ENCODE measurements at places on chromosomes 2 and 18.

GRCh38 chr18:67211646-67212045 is 304.9 kb downstream of the DSEL start:
- DNase-seq: no peak

- DNase-seq: no peak
Measured at GRCh38 chr2:5594249-5594695, 97.9 kb upstream of the SOX11 start.

- no peak for DNase-seq
Measured at GRCh38 chr18:73150199-73150598, 282.4 kb upstream of the NETO1 start.

- DNase-seq: peak; percentile 52
Measured at GRCh38 chr2:156399950-156400705, 36.1 kb upstream of the GPD2 start.

DNA sequence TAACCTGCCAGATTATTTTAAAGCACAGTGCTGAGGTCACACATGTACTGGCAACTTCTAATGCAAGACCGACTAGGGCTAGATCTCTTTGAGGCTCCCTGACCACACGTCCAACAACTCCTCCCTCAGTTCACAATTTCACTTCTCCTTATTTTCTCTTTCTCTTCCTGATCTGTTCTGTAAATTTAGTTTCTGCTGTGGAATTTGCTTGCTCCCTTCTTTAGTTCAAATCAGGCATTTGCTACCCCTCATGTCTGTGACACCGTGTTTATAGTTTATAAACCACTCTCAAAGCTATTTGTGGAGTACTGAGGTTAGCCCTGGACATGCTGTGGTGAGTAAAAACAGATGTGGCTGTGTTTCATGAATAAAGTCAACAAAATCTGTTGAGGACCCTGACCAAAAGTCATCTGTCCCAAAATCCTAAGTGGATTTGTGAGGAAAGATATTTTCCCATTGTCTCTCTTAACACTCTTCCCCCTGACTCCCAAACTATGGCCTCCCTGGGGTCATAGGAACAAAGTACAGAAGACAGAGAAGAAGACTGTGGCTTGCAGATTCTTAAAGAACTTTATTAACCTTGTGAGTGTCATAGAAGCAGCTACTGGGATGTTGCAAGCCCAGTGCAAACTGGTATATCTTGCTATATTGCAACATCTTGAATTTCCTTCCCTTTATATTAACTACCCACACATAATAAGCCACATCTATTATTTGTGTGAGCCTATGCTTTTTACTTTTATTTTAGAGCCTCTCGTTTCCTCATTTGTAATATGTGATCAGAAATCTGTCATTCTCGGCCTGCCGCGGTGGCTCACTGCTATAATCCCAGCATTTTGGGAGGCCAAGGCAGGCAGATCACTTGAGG is 3.5 kb upstream of the NAGK start:
- no peak for DNase-seq

DNA sequence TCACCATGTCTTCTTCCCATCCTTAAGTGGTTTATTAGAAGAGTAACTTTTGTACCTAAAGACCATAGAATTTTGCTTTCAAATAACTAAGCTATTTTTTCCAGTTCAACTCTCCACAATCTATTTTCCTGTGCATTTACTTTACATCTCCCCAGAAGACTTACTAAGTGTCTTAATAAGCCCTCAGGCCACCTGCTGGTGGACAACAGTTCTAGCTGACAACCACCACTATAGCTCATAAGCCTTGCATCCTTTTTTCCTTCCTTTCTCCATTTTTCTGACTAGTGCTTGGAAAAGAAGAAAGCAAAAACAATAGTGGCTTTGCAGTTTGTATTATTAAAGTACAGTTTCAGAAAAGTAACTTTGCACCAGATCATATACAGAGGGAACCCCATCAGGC is 149.5 kb upstream of the TMEM200C start:
- no peak for DNase-seq

DNA sequence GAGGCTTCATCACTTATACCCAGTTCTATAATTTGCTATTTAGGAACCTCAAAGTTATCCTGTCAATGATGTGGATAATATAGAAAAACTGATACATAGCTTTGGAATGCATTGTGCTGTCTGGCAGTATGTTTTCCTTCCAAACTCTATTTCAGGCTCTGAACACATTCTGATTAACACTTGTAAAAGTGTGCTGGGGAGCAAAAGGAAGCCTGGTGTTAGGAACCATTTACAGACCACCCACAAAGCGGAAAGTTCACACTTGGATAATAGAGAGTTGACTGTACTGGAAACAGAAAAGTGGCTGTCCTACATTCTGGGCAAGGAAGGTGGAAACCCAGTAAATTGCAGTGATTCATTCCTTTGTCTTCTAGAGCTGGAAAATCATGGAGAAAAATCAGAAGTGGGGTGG is 114.5 kb upstream of the ZFP36L2 start:
- no peak for DNase-seq

DNA sequence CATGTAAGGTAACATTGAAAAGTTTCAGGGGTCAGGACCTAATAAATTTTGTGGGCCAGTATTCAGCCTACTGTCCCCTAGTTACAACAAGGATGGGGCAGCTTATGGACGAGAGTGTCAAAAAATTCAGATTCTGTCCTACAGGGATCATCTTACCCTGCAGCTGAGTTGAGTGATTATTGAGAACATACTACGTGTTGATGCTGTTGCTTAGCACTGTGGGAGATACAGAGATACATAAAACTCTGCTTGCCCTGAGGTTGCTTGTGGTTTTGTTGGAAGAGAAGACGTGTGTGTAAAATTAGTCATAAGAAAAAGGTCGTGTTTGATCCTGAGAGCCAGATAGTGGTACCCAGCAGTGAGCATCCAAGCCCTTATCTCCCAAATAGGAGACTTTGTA is 253.2 kb downstream of the NEDD4L start:
- DNase-seq: no peak

Measured in activated naive CD4-positive, alpha-beta T cell (primary cell).